ENCODE measurements at places on chromosomes 3 and 15.
A peak's percentile ranks its signal among the peaks of the same experiment; 100 is the strongest.

GRCh38 chr3:36538136-36538749 is 157.9 kb downstream of the STAC start:
- no peak for DNase-seq

- peak; percentile 14 for DNase-seq
Observed at GRCh38 chr3:115279939-115280338, 132.9 kb upstream of the ZBTB20 start.

GRCh38 chr3:8932507-8932906 is 30.8 kb downstream of the RAD18 start:
- no peak for DNase-seq

DNA sequence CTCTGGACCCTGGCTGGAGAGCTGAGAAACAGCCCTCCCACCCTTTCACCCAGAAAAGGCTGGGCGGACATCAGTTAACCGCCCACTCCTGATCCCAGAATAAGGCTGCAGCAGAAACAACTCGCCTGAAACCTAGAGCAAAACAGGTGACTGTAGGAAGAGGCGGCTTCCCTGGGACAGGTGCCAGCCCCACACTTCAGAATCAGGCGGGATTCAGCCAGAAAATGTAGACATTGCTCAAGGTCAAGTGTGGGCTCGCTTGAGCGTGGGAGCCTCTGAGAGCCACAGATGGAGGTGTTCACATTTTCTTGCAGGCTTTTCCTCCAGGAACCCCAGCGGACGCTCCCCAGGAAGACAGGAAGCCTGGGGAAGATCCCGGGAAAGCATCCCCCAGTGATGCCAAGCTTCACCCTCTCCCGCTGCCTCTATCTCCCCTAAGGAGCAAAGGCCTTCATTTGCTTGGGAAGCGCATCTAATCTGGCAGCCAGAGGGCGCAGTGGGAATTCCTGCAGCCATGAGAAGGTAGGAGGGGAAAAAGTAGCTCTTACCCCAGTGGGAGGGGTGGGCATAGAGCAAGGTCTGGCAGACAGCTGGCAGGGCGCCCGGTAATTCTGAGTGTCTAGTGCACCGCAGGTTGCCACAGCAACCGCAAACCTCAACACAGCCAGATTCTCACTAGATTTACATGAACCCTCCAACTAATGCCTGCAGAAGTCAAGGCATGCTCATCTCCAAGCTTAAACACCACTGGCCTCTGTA is 77.7 kb downstream of the OCA2 start:
- DNase-seq = no peak

All from suppressor macrophage treated with lipopolysaccharide for 1 hour (primary cell).